ENCODE measurements at places on chromosomes 13 and 19.

DNA sequence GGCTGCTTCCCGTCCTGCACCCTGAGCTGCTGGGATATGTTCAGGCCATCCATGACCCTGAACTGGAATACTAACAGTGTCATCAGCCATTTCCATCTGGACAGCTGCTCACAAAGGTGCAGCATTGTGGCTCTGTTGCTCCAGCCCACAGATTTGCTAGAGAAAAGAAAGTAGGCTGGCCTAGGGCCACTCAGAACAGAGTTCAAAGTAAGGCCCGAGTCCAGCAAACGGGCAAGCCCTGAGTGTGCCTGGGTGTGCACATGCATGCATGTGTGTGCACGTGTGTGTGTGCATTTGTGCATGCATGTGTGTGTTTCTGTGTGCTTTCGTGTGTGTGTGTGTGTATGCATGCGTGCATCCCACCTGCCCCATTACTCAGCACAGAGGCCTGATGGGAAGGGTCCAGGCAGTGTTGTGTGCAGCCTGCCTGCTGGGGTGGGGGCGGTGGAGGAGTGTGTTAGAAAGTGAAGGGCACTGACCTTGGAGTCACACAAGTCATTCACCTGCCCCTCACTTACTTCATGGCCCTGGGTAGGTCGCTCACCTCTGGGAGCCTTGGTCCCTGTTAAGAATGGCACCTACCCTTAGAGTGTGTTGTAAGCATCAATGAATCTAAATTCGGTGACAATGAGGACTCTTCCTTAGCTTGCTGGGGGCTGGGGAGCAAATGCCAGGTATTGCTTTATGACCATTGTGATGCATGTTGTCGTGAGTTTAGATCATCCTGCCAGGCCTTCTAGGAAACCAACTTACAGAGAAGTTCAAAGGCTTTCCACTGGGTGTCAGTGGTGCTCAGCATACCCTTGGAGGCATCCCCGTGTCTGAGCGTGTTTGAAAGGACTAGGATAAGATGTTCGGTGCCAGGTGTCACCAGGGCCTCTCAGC, 53.2 kb downstream of the GPR12 start:
- DNase-seq: no peak

GRCh38 chr13:56102641-56103040, 1038.1 kb upstream of the PRR20A start:
- no peak for DNase-seq

- no peak for DNase-seq
Measured at GRCh38 chr13:33862016-33862415, 44.1 kb downstream of the RFC3 start.

- DNase-seq: no peak
Measured at GRCh38 chr19:51060973-51061372, 3.9 kb downstream of the KLK13 start.

DNA sequence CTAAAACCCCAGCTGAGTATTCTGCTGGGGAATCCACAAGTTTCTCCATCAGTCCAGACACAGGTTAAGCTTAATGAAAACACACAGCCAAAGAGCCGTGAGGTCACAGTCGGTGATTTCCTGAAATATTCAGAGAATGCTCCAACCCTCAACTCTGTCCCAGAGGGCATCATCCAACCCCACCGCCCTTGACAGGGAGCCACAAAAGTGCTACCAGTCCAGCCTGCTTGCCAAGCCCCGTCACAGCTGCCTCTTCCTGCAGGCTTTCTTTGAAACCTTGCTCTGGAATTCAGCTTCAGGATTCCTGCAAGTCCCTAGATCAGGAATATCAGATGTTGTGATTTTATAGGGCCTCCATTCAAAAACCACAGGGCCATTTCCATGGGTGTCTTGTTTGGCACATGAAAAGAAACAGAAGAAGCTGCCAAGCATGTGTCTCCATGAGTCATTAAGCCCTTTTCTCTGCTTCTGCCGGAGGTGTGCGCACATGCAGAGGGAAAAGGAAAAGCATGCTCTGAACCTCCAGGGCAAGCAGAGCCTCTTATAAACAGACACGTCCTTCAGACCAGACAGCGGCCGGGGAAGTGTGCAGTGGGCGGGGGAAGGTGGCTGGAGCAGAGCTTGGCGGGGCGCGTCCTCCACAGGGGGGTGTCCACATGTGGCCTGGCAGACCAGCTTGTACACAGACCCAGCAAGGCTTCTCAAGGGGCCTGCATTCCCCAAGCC, 164.7 kb downstream of the KATNAL1 start:
- DNase-seq: peak; percentile 73

GRCh38 chr13:98416408-98416807, 160.5 kb downstream of the STK24 start:
- no peak for DNase-seq

GRCh38 chr13:31236211-31236786, 36.5 kb downstream of the B3GLCT start:
- DNase-seq: no peak

GRCh38 chr13:94296471-94296870, 183.0 kb downstream of the DCT start:
- no peak for DNase-seq

GRCh38 chr13:42985312-42986175, 6.5 kb downstream of the EPSTI1 start:
- no peak for DNase-seq

DNA sequence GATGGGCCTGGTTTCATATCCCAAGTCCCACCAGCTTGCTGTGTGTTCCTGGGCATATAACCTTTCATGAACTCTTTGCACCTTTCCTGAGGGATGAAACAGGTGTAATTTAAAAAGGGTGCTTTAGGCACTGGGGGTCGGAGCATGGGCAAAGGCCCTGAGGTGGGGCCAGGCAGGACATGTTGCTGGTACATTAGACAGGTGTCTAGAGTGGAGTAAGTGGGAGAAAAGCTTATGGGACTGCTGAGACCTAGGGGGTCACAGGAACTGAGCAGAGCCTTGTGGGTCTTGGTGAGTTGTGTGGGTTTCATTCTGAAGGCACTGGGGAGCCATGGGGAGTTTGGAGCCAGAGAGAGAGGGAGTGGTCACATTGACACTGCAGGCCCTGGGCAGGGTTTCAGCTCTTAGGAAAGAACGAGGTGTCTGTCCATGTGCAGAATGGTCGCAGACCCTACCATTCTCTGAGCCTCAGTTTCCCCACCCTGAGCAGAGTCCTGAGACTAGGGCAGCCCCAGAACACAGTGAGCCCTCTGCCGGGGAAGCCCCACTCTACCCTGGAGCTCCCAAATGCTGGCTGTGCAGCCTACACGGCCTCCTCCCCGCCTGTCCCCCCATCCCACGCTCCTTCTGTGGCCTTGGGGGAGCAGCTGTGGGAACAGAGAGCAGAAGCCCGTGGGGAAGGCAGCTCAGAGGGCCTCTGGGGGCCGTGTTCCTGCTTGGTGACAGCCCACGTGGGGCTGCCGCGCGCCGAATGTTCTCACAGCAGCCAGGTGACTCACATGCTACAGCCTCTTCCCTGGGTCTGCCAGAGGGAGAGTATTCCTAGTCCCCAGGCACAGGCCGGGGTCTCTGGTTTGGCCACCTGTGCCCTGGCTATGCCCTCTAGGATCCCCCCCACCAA, 7.3 kb upstream of the HOMER3 start:
- no peak for DNase-seq

- DNase-seq: peak; percentile 54
Measured at GRCh38 chr19:46713781-46714443, 3.0 kb downstream of the PRKD2 start.

DNA sequence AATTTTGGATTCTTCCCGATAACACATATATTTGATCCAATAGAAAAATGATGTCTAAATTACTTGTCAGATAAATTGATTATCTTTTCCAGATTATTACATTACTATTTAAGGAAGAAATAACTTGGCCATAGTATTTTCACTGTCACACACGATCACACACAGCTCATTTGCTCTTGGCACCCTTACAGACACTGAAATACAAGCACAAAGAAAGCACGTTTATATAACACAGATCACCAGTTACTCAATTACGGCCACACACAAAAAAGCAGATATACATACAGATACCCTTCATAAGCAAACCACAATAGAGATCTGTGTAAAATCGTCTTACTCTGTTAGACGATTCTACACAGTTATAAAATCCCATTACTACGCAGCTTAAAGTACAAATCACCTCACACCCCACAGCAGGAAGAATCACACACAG, 716 bp upstream of the ZNF420 start:
- DNase-seq: peak; percentile 0

DNA sequence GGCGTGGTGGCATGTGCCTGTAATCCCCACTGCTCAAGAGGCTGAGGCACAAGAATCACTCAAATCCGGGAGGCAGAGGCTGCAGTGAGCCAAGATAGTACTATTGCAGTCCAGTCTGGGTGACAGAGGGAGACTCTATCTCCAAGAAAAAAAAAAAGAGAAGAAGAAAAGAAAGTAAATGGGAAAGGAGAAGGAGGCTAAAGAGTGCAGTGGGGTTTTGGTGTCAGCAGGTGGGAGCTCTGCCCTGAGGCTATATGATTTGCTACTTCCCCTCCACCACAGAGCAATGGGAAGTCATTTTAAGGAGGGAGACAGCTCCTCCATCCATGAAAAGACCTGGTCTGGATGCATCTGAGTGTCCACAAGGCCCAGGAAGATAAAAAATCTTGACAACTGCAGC, 23.1 kb downstream of the UNC13A start:
- no peak for DNase-seq

- no peak for DNase-seq
Measured at GRCh38 chr19:53877361-53877766, 4.6 kb upstream of the PRKCG start.

DNA sequence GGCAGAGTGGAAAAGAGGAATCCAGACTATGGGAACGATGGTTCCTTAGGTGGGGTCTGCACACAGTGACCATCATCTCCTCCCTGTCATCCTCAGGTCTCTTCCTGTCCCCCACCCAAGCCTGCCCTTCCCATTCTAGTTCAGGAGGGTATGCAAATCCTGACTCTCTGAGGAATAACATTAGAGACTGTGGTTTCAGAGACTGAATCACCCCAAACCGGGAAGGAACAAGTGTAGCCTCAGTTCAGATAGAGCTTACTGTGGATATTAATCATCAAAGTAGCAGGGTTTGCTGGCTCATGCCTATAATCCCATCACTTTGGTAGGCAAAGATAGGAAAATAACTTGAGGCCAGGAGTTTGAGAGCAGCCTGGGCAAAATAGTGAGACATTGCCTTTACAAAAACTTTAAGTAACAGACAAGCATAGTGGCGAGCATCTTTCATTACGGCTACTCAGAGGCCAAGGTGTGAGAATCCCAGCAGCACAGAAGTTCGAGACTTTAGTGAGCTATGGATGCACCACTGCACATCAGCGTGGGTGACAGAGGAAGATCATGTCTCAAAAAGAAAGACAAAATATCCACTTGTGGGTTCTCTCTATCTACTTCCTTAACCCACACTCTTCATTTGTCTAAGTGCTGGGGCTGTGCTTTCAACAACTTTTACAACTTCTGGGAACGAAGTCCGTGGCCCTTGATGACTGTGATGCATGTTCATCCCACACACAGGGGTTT, 19.3 kb upstream of the LGALS13 start:
- DNase-seq: no peak

Measured in HS-5 (cell line).